ENCODE measurements at places on chromosomes 5 and 9.

DNA sequence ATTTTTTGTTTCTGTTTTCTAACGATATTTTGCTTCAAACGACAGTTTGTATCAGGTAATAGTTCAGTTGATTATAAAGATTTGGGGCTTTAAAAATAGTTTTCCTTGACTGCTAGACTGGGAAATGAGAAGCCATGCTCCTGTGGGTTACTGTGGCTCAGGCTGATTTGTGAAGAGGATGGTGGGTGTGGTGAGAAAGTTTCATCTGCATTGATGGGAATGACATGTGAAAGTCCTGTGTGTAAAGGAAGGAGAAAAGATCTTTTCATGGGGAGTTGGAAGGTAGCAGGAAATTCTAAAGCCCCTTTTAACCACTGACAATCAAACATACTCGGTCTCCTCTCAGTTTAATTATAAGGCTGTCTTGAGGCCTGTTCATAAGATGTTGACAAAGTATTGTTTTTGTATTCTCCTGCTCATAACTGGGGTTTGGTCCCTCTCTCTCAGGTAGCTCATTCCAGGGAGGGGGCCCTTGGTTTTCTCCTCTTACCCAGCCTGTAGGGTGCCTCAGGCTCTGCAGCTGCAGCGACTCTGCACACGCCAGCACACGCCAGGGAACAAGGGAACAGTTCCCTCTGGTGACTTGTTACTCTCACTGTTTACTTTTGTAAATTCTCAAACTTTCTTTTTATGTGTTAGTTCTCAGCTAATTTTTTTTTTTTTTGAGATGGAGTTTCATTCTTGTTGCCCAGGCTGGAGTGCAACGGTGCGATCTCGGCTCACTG is 91.6 kb downstream of the CARTPT start:
- no peak for DNase-seq

- DNase-seq, result no peak
These were observed 28.5 kb downstream of the P4HA2 start for GRCh38 chr5:132199116-132199680.

DNA sequence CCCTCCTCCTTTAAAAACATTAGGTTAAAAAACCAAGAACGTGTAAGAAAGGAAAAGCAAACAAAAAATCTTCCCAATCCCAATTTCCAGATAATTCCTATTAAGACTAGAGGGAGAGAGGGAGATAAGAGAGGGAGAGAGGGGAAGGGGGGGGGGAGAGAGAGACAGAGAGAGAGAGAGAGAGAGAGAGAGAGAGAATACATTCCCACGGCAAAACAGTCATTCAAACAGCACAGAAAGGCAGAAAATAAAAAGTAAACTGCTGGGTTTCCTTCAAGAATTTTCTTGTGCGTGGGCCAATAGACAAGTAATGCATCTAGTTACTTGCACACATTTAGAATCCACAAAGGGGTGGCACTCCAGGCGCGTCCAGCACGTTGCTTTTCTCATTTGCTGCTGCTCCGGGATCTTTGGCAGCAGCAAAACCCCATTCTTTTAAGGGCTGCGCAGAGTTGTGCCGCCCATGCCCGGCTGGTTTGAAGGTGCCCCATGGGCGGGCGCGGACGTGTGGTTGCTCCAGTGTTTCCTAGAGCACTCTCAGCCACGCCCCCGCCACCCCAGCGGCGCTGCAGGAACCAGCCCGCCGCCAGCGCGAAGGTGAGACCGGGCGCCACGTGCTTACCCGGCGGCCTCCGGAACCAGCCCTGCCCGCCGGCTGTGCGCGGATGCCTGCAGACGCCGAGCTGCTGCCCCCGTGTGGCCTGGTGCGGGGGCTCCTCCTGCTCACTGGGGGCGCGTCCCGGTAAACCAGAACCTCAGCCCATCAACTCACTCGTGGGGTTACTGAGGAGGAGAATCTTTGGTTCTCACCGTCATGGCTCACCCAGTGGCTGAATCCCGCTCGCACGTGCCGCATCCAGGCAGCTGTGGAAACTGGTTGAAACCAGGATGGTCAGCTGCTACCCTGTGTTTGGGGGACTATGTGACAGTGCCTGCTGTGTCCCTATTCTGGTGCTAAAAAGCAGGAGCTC is 44.6 kb downstream of the STC2 start:
- DNase-seq, result peak; percentile 74

DNA sequence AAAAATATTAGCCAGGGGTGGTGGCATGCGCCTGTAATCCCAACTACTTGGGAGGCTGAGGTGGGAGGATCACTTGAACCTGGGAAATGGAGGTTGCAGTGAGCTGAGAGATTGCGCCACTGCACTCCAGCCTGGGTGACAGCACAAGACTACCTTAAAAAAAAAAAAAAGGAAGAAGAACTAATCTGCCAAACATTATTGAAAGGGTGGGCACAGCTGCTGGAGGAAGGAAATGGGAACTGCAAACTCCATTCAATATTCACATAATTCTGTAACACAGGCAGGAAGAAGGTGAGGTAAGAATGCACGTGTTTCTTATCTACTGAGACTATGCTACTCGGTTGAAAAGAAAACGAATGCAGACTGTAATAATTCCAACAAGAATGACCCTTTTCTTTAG is 121.1 kb upstream of the GNA14 start:
- DNase-seq, result no peak

- DNase-seq, result no peak
These were observed 251.3 kb downstream of the NR2F1-AS1 start for GRCh38 chr5:93329756-93330155.

- no peak for DNase-seq
These were observed 83.1 kb upstream of the RASA1 start for GRCh38 chr5:87184605-87185004.

- no peak for DNase-seq
These were observed 6.9 kb downstream of the FAM174A start for GRCh38 chr5:100542086-100542485.

GRCh38 chr9:78013934-78014333 is 17.7 kb downstream of the GNAQ start:
- no peak for DNase-seq

- no peak for DNase-seq
These were observed 1644.5 kb upstream of the NUDT12 start for GRCh38 chr5:105207066-105207465.

DNA sequence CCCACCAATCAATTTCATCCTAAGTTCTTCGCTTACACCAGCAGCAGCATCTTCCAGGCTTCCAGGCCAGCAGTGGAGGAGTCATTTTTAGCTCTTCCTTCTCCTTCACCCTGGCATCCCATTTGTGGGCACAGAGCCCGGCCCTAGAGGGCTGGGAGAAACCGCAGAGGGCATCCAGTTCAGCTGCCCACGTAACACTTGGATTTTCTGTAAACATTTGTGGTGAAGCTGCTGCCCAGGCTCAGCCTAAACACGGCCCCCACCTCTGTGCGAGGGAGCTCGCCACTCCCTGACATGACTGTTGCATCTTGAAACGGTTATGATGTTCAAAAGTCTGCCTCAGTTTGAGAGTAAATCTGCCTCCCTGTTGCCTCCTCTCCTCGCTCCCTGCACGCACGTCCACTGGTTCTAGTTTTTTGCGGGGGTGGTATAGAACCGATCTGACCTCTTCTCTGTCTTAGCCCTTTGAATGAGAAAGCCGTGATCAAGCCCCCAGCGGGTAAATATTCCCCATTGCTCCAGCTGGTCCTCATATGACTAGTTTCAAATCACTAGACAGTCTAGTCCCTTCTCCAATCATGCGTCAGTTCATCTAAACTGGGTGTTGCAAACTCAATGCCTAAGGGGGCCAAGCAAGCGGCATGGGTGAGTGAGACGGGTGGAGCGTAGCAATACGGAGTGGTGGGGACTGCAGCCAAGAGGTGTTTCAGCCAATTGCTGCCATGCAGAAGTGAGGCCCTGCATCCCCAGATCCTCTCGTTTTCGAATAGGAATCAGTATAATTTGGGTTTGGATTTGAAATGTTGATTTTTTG is 34.9 kb upstream of the N4BP3 start:
- no peak for DNase-seq
